Neural crest cell (in vitro differentiated cells): ENCODE measurements at places on chromosomes 4 and X.

GRCh38 chr4:102564399-102565059 is 63.4 kb downstream of the NFKB1 start:
- no peak for DNase-seq

DNA sequence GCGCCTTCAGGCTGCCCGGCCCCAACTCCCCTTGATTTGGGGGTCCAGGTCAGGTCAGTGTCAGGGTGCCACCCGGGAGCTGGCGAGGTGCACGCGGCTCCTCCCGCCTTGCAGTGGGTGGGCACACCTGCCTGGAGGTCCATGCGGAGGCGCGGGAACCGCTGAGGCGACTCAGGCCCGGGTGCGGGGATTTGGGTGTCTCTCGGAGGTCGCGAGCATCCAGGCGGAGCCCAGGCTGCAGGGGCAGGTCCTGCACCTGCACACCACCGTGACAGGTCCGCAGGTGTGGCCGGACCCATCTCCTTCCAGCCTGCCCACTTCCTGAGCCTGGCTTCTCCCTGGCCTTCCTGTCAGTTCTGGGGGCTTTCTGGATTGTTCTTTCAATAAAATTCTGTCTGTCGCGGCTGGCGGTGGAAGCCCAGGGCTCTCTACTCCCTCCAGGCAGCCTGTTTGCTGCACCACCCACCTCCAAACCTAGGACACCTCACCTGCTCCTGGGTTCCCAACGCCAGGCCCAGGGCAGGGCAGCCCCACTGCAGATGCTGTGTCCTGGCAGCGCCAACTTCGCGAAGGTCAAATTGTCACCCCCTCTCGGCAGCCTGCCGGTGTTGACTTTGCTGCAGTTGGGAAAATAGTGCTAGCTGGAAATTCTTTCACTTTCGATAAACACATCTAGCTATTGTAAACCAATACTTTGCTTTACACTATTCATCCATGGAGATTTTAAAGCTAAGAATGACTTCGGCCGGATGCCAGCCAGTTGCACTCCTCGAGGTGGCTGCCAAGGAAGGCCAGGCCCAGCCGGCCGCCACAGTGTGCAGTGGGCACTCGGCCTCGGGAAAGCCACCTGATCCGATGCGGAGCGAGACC is 35.9 kb downstream of the FGFRL1 start:
- no peak for DNase-seq

DNA sequence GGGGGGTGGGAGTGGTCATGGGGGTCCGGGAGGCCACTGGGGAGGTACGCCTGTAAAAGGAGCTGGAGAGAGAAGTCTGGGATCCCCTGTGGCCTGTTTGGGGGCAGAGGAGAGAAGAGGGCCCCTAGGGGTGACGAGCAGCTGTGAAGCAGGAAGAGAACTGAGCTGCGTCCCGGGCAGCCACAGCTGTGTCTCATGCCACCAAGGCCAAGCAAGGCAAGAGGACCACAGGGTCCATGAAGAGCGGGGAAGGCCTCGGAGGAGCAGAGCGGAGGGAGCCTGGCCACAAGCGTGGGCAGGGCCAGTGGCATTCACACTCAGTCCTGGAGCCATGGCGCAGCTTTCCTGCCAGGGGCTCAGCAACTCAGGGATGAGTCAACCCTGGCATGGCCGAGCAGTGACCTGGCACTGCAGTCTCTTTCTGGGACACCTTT is 13.6 kb upstream of the NAT8L start:
- no peak for DNase-seq

- no peak for DNase-seq
These were observed 84.7 kb upstream of the RAPGEF2 start for GRCh38 chr4:159018062-159018629.

- no peak for DNase-seq
These were observed 75.4 kb downstream of the IRF2 start for GRCh38 chr4:184398741-184399511.

- no peak for DNase-seq
These were observed 138.7 kb downstream of the RAP1GDS1 start for GRCh38 chr4:98399915-98400314.

- DNase-seq, result no peak
These were observed 352.6 kb upstream of the NWD2 start for GRCh38 chr4:36891971-36892370.

DNA sequence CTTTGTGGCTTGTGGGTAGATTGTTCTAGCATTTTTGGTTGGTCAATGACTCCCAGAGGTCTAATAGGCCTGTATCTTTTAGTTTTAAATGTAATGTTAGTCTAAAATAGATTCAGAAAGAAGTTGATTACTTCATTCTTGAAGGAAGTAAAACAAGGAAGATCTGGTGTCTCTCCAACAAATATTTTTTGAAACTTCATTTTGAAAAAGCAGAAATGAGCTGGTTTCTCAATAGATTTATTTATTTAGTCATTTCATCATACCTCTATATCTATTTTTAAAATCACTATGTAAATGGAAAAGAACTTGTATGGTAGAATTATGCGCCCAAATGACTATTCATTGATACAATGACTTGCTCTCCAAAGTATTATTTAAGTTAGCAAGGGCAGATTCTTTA is 7.2 kb downstream of the HTR2C start:
- DNase-seq, result no peak

DNA sequence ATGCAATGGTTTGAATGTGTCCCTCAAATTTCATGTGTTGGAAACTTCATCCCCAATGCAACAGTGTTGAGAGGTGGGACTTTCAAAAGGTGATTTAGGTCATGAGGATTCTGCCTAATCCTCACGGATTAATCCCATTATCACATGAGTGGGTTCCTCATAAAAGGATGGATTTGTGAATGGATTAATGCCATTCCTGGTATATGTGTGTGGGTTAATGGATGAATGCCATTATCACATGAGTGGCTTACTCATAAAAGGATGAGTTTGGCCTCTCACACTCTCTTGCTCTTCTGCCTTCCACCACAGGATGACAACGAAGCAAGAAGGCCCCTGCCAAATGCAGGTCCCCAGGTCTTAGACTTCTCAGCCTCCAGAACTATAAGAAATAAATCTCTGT is 30.5 kb upstream of the NEUROG2 start:
- DNase-seq, result no peak

DNA sequence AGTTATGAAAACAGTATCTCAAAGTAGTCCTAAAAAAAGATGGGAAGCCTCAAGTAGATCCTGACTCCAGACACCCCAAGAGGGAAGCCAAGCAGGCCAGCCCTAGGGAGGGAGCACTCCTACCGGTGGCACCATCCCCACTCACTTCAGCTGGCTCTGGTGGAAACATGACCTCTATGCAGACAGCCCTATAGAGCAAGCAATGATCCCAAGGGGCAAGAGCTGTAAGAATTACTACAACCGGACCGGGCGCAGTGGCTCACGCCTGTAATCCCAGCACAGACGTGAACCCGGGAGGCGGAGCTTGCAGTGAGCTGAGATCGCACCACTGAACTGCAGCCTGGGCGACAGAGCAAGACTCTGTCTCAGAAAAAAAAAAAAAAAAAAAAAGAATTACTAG is 5.7 kb downstream of the LETM1 start:
- DNase-seq, result no peak

- no peak for DNase-seq
These were observed 17.4 kb downstream of the JADE3 start for GRCh38 chrX:46929439-46930261.

GRCh38 chr4:150518559-150518958 is 63.4 kb upstream of the MAB21L2 start:
- DNase-seq, result no peak
